ENCODE measurements at places on chromosomes 7 and 10. TPM values are rescaled to one million over a fixed set of nuclear protein-coding genes. Genes with fewer than 3 reads are reported as not detected.

The SLC37A3 gene
- 52.2 TPM for total RNA-seq

The SAMD9 gene
- total RNA-seq, result 0.58 TPM

The SLC13A1 gene
- not detected for total RNA-seq

The GHRHR gene
- total RNA-seq, result not detected

The ANKRD26 gene
- 14.1 TPM for total RNA-seq

The TMEM273 gene
- 2.8 TPM for total RNA-seq

The CALHM1 gene
- total RNA-seq, result not detected

The OGDHL gene
- total RNA-seq, result 3.7 TPM

The INMT gene
- total RNA-seq, result 24.2 TPM

The ATOH7 gene
- not detected for total RNA-seq

- DNase-seq, result peak; percentile 8
These were observed 71.1 kb upstream of the KAT6B start for GRCh38 chr10:74755273-74755672.

DNA sequence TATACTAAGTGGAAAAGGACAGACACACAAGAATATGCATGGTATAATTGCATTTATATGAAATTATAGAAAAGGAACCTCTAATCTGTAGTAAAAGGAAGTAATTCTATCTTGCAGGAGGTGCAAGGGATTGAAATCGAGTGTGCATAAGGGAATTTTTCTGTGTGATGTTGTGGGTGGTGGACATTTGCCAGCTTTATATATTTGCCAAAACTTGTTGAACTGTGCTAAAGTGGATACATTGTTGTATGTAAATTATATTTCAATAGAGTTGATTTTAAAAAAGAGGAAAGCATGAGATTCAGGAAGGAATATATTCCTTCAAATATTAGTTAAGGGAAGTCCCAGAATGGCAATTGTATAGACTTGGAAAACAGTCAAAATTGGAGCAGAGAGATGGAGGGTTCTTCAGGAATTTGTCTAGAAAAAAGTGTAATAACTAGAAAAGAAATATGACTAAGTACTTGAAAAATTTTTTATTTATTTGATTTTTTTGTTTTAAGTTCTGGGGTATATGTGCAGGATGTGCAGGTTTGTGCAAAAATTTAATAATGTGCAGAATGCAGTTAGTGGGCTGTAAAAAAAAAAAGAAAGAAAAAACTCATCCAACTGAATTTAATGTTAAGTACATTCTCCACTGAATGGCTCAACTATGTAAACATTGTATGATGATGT, 96.1 kb downstream of the ARL4A start:
- DNase-seq, result no peak

- DNase-seq, result peak; percentile 54
These were observed 5.0 kb upstream of the TBXAS1 start for GRCh38 chr7:139823959-139824521.

DNA sequence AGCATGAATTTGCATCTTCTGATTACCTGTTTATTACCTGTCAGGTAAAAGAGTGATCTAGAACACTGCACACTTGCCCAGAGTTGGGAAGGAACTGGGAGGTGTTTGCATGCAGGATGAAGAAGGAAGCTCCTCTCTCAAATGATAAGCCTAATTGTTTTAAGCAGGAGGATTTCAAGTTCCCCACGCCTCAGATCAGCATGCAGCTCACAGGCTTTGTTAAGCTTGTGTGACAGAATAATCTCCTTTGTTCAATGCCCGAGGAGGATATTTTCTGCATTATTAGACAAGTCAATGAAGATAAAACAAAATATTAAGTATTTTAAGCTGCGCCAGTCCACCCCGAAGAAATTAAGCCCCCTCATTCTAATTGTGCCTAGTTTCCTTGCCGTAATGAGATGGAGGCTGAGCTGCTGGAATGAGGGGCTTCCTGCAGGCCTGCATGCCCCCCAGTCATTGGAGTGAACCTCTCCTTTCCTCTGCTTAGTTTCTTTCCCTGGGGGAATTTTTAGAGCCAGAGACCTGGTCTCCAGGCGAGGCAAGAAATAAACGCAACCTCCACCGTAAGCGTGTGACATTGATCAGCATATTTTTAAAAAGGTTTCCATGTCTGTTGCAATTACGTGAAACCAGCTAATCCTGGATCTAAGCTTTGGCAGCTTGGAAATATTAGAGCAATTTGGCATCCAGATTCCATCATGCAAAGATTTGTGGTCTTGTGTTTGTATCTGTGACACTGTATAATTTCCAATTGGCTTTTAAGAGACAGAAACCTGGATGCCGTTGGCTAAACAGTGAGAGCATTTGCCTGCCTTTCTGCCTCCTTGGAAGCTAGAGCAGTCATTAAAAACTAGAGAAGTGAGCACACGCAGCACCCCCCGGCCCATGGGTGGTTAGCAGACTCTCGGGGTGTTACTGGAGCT, 376.0 kb downstream of the GALNT17 start:
- DNase-seq, result no peak

DNA sequence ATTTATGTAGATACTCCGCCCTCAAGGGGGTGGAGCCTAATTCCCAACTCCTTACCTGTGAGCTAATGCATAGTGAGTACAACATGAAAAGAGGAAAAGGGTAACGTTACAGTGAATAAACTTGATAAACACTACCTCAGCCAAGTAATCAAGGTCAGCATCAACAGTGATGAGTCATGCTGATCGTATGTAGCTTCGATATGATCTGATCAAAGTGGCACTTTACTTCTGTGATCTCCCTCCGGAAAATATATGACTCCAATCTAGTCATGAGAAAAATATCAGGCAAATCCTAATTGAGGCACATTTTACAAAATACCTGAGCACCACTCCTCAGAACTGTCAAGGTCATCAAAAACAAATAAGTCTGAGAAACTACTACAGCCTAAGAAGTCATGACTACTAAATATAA, 70.4 kb downstream of the VTI1A start:
- no peak for DNase-seq

DNA sequence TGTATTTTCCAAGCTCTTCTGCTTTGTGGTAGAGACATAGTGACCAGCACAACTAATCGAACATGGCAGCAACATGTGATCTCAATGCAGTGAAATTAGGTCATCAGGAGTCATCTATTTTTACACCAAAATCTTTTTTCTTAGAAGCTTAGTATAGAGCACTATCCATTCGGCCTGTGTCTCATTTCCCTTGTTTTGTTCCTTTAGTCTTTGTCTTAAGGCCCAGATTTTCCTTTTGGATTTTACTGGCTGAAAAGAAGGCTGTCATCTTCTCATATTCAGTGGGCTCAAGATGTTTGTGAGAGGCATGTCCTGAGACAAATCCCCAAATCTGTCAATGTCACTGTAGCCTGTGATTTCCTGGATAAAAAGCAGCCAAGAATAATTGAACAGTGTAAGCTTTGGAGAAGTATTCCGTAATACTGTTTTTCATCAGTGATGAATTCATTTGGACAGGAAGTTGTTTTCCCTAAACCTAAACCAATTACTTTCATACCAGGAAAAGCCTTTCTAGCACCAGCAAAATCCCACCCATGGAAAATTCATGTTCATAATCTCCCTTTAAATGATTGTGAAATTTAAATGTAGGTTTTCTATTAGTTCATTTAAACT, 55.2 kb downstream of the MAGI2 start:
- DNase-seq, result peak; percentile 6

DNA sequence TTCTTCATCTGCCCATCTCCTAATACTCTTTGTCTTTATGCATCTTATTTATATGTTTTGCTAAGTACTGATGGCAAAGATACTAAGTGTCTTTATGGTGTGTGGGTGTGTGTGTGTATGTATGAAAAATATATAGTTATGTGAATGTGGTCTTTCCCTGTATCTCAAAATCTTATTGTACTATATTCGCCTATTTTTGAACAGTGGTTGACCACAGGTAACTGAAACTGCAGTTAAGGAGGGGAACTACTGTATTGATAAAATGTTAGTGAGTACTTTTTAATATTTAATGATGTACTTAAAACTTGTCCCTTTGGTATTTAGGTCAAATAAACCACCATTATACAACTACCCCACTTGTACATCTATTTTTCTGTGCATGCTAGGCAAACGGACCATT, 85.9 kb downstream of the ADD3 start:
- no peak for DNase-seq

- no peak for DNase-seq
These were observed 122.3 kb downstream of the SVIL start for GRCh38 chr10:29512425-29512974.

GRCh38 chr7:8435590-8436545, 2.5 kb downstream of the NXPH1 start:
- DNase-seq, result no peak

DNA sequence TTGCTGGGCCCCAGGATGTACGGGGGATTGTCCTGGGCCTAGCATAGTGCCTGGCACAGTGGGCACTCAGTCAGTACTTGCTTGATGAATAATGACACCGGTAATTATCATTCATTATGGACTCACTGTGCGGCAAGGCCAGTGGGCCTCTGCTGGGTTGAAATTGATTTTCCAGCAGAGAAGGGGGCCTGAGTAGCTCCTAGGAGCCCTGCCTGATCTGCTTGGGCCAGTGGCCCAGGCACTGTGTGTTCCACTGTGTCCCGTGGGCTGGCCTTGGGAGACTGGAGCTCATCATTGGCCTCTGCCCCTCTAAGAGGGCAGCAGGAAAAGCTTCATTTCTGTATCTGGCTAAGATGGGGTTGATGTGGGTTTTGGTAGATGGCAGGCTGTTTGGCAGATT, 1.4 kb downstream of the CHST3 start:
- DNase-seq, result no peak

- no peak for DNase-seq
These were observed 55.8 kb downstream of the LOXL4 start for GRCh38 chr10:98212196-98212595.

GRCh38 chr7:139875821-139876241, 46.8 kb downstream of the TBXAS1 start:
- DNase-seq, result no peak

Data from stomach (tissue), 19 donors.